NCI-H1048 (cell line): ENCODE measurements at places on chromosomes 4 and X.

DNA sequence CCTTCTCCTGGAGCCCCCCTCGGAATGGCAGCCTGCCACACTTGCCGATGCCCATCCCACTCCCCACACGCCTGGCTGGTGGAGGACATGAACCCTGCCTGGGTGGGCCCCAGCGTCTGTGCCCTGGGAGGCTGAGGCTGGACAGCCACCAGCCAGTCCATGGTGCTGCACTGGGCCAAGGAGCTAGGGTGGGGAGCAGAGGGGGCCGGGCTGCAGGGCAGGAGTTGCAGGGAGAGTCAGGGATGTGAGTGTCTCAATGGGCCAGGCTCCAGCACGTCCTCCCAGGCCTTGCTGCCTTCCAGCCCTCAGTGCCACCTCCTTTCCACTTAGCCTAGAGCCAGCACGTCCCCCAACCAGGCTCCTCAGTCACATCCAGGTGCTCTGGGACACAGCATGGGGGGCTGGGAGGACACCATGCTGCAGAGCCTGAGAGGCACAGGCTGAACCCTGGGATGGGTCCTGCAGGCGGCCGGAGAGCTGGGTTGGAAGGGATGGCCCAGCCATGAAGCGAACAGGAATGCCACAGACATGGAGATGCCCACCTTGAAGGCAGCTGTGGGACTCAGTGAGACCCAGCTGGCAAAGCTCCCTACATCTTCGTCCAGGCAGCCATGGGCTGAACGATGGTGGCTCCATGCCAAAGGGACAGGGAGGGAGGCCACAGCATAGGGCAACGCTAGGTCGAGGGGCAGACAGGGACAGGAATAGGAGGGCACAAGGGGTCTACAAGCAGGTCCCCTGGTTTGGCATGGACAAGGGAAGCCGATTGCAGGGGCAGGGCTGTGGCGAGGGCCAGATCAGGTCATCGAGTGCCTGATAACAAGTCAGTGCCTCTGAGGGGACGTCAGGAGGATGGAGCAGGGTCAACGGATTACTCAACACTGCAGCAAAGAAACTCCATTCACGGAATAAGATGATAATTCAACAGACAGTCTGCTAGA is 30.1 kb upstream of the MXD4 start:
- DNase-seq, result no peak

DNA sequence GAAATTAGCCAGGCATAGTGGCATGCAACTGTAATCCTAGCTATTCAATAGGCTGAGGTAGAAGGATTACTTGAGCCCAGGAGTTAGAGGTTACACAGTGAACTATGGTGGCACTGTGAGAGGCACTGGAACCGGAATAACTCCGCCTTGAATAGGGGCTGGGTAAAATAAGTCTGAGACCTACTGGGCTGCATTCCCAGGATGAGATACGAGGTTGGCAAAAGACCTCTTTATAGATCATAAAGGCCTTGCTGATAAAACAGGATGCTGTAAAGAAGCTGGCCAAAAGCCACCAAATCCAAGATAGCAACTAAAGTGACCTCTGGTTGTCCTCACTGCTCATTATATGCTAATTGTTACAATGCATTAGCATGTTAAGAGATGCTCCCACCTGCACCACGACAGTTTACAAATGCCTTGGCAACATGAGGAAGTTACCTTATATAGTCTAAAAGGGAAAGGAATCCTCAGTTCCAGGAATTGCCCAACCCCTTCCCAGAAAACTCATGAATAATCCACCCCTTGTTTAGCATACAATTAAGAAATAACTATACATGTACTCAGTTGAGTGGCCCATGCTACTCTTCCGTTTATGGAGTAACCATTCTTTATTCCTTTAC is 88.6 kb downstream of the CENPC start:
- no peak for DNase-seq

GRCh38 chrX:150219374-150220185 is 143.5 kb upstream of the MAMLD1 start:
- DNase-seq, result no peak

- DNase-seq, result no peak
Observed at GRCh38 chr4:74039315-74039763, 850 bp upstream of the CXCL3 start.

DNA sequence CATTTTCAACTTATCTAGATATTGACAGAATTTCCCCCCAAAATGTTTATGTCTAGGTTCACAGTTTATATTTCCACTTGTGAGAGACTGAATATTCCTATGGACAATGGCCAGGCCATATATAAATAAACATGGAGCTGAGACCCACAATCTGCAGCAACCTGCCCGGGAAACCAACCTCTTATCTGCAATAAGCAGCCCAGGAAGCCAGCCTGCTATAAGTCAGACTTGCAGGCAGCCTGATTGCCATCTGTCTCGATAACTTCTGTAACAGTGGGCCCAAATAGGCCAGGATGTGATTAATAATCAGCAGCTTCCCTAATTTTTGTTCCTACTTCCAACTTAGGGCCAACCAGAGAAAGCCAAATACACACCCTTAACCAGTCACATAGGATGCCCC is 5.2 kb upstream of the NAP1L5 start:
- no peak for DNase-seq
